ENCODE measurements at places on chromosomes 11 and 22. TPM values are rescaled to one million over a fixed set of nuclear protein-coding genes. Genes with fewer than 3 reads are reported as not detected.

Gene OR51B2
- not detected for total RNA-seq

Gene ROM1
- 4.8 TPM for total RNA-seq

Gene DDI1
- not detected for total RNA-seq

Gene KDM4D
- 0.40 TPM for total RNA-seq

Gene UBE2L3
- 61.8 TPM for total RNA-seq

Gene SERPING1
- 0.21 TPM for total RNA-seq

Gene MISFA
- 2.2 TPM for total RNA-seq

Gene FAM181B
- total RNA-seq: 0.06 TPM

Gene LDHAL6A
- not detected for total RNA-seq

Gene OR52N4
- not detected for total RNA-seq

Gene TCN2
- 4.6 TPM for total RNA-seq

Gene VWA5A
- 0.16 TPM for total RNA-seq

Gene TMEM132A
- total RNA-seq: 149 TPM

Gene SGSM1
- total RNA-seq: 0.33 TPM

Gene GNG3
- not detected for total RNA-seq

Gene C22orf31
- total RNA-seq: not detected

Gene EIF3F
- 323 TPM for total RNA-seq

Gene BDNF
- total RNA-seq: 8.7 TPM

Gene ART5
- total RNA-seq: not detected

Gene WBP2NL
- not detected for total RNA-seq

Gene NXPE2
- not detected for total RNA-seq

Gene FXYD2
- 21.4 TPM for total RNA-seq

Gene OR51B5
- 0.47 TPM for total RNA-seq

Gene PTPRCAP
- not detected for total RNA-seq

Gene OR8B2
- total RNA-seq: not detected

Gene TMEM191C
- 1.0 TPM for total RNA-seq

Gene CRYBB3
- total RNA-seq: not detected

Gene TMPRSS13
- total RNA-seq: not detected

Gene PANX3
- total RNA-seq: not detected

Gene OR6T1
- total RNA-seq: not detected

Gene HYLS1
- 12.7 TPM for total RNA-seq

Gene CNTN5
- total RNA-seq: not detected

Gene UVRAG
- 9.7 TPM for total RNA-seq

Gene SCN3B
- 0.08 TPM for total RNA-seq

Gene MCAM
- 11.3 TPM for total RNA-seq

Gene ACR
- not detected for total RNA-seq

Gene PDE3B
- total RNA-seq: 2.4 TPM

Gene TNNI2
- total RNA-seq: not detected

Gene RAB3IL1
- 15.7 TPM for total RNA-seq

Gene GAL3ST3
- total RNA-seq: not detected

Gene OSBPL5
- 6.0 TPM for total RNA-seq

Gene ATXN10
- 157 TPM for total RNA-seq

Gene SEPTIN3
- total RNA-seq: 1.3 TPM

Gene RTN4RL2
- total RNA-seq: 99.8 TPM

Gene EFEMP2
- total RNA-seq: 1.4 TPM

Gene MAP4K2
- total RNA-seq: 11.6 TPM

Gene OR51I1
- total RNA-seq: not detected

Gene FAM180B
- total RNA-seq: not detected

Gene FOLR2
- not detected for total RNA-seq

Data from A549 treated with ZK216348 at 1 μM for 4 hours (cell line).